ENCODE measurements at places on chromosomes 6 and 20.

- no peak for DNase-seq
Measured at GRCh38 chr6:36805096-36805797, 34.0 kb downstream of the CPNE5 start.

- DNase-seq, result no peak
Measured at GRCh38 chr6:88298066-88298845, 132.1 kb upstream of the CNR1 start.

DNA sequence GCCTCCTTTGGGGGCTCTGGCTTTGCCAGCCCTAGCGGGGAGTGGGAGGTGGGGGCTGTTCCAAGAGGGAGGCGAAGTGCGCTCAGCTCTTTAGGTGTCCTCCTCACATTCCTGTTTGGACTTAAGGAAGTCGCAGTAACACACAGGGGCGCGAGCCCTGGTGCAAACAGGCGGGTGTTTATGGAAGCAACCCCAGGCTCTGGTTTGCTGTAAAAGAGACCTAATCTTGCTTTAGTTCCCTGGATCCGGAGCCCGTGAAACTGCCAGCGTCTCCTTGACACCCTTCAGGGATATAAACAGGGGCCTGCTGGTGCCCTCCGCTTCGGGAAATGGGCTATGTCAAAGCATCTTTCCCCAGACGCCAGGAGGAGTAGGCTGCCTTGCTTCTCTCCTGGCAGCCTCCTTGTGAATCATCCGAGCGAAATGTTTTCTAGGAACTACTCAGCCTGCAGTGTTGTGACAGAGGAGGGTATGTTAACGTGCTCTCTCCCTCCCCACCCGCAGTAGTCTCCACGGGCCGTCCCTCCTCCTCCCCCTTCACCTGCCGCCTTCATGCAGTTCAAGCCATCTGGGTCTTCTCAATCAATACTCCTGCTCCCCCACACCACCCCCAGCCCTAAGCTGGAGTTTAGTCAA is 168.0 kb upstream of the LRFN2 start:
- DNase-seq, result no peak

- peak; percentile 69 for DNase-seq
Measured at GRCh38 chr6:7542874-7543624, 1.6 kb downstream of the DSP start.

DNA sequence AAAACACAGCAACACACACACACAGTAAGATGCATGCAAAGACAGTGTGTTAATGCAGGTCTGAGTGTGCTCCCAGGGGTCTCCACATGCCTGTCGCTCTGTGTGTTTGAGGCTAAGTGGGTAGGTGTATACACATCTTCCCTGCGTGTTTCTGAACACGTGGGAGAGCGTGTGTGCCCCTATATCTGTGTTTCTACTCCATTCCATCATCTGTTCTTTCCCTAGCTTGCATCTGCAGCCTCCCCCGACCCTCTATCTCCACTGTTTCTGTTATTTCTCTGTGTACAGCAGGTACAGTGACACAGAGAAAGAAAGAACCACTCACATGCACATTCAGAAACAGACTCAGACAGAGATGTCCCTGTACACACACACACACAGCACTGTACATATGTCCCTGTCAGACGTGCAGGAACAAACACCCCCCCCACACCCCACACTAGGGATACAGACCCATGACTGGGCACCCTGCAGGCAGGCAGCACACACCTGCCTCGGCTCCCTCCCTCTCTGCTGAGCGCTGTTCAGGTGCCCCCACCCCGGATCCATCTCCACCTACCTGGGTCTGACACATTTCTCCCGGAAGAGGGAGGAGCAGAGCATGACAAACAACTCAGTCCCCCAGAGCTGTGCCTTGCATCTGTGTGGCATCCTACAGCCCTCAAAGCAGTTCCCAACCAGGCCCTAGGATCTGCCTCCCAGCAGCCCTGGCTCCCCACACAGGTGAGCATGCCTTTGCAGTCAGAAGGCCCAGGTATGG is 27.6 kb downstream of the KCNK15 start:
- no peak for DNase-seq

GRCh38 chr20:33664762-33665144 is 2.0 kb upstream of the ACTL10 start:
- no peak for DNase-seq

- no peak for DNase-seq
Measured at GRCh38 chr6:5814116-5814515, 192.6 kb downstream of the NRN1 start.

GRCh38 chr20:48658198-48658476 is 169.7 kb downstream of the PREX1 start:
- no peak for DNase-seq

DNA sequence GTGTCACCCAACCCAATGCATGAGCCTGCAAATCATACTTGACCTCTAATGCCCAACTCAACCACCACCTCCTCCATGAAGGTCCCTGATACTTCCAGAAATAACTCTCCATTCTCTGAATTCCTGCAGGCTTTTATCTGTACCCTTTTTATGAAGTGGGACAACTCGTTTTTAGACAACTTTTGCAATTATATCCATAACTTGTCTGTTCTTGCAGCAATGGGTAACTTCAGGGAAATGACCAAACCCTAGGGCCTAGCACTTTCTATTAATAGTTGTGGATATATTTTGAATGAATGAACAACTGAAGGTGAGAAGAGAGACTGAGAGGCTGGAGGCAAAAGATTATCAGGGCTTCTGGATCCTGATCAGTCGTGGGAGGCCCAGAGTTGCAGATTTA is 236.6 kb upstream of the MOCS1 start:
- no peak for DNase-seq

- no peak for DNase-seq
Measured at GRCh38 chr20:46828471-46828870, 66.2 kb upstream of the EYA2 start.

GRCh38 chr6:150588888-150589499 is 10.7 kb upstream of the PLEKHG1 start:
- DNase-seq, result no peak

- no peak for DNase-seq
Measured at GRCh38 chr6:21984561-21984960, 312.3 kb downstream of the PRL start.

GRCh38 chr20:3101737-3102574 is 17.4 kb upstream of the AVP start:
- no peak for DNase-seq

DNA sequence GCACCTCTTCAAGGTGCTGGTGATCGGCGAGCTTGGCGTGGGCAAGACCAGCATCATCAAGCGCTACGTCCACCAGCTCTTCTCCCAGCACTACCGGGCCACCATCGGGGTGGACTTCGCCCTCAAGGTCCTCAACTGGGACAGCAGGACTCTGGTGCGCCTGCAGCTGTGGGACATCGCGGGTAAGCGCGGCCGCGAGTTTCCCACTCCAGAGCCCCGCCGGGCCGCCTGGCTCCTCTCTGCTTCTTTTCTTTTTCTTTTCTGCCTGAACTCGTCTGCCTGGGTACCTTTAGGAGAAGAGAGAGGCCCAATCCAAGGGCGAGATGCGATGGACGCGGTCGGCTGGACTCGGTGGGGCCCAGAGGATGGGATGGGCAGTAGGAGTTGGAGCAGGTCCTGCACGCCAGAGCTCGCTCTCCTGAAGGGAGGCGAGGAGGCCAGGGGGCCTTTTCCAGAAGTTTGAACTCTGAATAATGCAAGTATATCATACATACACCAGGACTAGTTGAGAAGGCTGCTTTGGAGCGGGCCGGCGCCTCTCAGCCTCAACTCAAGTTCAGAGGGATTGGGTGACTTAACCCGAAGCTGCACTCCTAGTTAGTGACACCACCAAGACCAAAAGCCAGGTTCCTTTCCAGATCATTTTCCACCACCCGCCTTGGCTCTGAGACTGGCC is 445 bp downstream of the RAB32 start:
- peak; percentile 76 for DNase-seq

- no peak for DNase-seq
Measured at GRCh38 chr20:48736231-48736630, 91.6 kb downstream of the PREX1 start.

DNA sequence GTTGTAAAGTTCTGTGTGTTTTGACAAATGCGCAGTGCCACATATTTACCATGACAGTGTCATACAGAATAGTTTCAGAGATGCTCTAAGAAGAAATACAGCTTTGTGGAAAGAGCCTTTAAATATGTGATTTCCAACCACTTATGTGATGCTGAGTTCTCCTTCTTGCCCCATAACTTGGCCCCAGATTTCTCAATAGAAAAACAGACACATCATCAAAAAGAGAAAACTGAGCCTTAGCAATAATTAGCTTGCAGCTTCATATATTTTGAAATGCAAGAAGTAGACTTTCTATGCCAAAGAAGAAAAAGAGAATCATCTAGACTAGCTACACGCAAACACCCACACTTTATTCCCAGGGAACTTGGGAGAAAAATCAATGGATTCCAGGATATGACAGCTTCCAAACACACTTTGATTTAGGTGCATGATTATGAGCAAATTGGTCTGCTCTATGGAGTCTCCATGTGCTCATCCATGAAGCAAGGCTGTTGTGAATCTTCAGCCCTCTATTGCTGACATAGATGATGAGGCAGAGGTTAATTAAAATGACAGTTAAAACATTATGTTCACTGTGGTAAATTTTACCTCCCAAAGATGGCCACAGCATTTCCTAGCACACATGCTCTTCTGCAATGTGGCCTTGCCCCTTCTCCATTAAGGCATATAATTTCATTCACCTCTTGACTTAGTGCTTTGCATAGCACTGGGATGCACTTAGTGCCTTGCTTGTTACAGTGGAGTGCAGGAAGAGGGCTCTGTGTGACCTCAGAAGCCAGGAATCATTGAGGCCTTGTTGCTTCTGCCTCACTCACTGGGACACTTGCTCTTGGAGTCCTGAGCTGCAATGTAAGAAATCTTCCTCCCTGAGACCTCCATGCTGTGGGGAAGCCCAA is 174.6 kb downstream of the SYNDIG1 start:
- DNase-seq, result no peak

GRCh38 chr6:168480481-168480880 is 39.5 kb downstream of the SMOC2 start:
- no peak for DNase-seq

- no peak for DNase-seq
Measured at GRCh38 chr20:44334306-44334705, 2.5 kb upstream of the R3HDML start.

- no peak for DNase-seq
Measured at GRCh38 chr20:1828786-1829131, 66.4 kb upstream of the SIRPA start.

DNA sequence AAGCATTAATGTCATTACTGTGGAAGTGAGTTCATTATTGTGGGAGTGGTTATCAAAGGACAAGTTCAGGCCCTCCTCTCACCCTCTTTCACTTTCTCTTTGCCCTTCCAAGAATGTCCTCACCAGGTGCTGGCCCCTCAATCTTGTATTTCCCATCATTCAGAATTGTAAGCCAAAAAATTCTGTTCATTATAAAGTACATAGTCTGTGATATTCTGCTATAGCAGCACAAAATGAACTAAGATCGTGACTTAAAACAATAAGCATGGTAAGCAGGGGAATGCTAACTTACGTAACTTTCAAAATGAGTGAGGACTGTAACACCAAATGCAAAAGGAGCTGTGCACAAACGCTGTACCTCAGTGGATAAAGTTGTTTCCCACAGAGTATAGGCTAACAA is 515.7 kb upstream of the BTBD3 start:
- no peak for DNase-seq

DNA sequence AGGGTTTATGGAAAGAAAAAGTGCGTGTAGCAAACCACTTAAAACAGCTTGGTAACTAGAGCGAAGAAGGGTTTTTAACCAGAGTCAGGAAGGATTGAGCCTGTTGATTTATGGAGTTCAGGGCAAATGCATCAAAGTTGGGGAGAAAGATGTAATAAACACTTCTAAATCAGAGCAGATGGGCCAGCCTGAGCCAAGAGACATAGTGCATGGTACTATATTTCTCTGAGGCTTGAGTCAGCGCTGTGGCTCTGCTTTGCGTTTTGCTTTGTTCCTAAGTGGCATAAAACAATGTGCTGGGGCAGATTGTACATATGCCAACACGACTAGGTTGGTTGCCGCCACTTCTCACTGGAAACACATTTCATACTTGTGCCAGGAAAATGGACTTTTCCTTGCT is 111.3 kb downstream of the BCKDHB start:
- DNase-seq, result no peak

GRCh38 chr6:7541175-7542064 is at the start of gene DSP:
TSS of gene DSP (plus strand) at chr6:7541671. CDS start at chr6:7541916, 245 bp downstream.
- no peak for DNase-seq

DNA sequence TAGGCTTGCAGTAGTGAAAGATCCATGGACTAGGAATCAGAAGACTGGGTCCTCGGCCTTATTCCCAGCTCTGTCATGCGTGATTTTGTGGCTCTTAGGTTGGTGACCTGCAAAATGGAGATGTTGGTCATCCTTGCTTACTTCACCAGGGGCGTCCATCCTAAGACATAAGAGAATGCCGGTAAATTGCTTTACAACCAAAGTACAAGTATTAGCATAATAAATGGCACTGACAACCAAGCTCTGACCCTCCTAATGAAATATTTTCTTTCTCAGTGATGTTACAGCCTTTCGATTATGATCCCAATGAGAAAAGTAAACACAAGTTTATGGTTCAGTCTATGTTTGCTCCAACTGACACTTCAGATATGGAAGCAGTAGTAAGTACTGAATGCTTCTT is 45.3 kb downstream of the VAPB start:
- DNase-seq, result no peak

- no peak for DNase-seq
Measured at GRCh38 chr20:3183896-3184612, 10.7 kb upstream of the LZTS3 start.

DNA sequence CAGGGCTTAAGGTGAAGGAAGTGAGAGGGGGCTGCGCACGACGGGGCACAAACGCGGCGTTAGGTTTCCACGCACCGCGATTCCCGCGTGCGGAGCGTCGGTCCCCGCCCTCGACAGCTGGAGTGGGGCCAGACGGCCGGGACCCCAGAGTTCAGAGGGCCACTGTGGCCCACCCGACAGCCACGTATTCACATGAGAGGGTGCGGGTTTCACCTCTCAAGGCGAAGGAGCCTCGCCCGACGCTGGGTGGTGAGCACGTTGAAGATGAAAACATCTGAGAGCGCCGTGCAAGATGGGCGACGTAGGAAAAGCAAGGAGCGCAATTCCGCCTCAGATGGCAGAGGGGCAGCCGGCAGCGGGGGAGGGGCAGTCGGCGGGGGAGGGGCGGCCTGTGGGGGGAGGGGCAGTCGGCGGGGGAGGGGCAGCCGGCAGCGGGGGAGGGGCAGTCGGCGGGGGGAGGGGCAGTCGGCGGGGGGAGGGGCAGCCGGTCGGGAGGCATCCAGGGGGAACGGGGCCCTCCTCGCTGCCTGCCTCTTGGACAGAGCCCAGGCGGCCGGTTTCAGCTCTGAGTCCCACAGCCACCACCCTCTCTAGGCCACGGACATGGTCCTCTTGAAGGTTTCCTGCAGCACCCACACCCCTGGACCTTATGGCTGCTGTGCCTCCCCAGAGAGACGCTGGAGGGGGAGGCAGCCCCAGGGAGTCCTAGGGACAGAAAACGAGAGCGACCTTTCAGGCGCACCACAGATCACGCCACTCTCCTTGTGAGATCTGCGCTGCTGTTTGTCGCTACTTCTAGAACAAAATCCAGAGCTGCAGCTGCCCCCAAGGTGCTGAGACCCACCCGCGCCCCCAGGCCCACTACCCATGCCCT is 113.7 kb downstream of the DLL1 start:
- peak; percentile 68 for DNase-seq
